Epithelial cell of proximal tubule (primary cell): ENCODE measurements at places on chromosomes 5 and 9. TPM values are rescaled to one million over a fixed set of nuclear protein-coding genes. Genes with fewer than 3 reads are reported as not detected.

DNA sequence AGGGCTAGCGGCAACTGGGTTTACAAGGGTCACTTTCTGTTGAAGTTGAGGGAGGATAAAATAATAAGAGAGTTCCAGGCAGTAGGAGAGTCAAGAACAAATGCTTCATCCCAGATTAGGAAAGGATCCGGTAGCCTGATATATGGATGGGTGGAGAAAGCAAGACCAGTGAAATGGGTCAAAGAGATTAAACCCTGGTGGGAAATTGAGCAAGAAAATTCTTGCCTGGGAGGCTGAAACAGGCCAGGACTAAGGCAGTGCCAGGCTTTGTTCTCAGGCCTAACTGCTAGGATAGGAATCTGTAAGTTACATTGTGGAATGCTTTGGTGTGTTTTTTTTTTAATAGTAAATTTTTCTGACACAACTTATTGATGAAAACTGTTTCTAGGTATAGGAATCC, 257.4 kb upstream of the RFX3 start:
- no peak for DNase-seq

GRCh38 chr5:147939431-147940114, 33.2 kb upstream of the C5orf46 start:
- DNase-seq, result no peak

GRCh38 chr5:39353717-39354399, 10.4 kb downstream of the C9 start:
- no peak for DNase-seq

DNA sequence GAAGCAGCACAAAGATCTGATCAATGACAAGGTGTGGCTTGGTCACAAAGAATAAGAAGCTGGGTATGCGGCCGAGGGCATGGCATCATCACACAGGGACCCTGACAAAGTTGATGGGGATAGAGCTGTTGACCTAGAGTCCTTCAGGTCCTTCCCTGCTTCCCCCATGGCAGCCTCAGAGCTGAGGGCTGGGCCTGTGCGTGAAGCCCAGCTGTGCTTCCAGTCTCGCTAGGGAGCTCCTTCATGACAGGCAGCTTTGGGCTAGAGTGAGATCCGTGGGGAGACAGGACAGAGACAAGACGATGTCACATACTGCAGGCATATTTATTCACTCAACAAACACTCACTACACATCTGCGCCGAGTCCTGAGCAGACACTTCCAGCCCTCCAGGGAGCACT, 56.4 kb upstream of the NEURL1B start:
- DNase-seq, result no peak

DNA sequence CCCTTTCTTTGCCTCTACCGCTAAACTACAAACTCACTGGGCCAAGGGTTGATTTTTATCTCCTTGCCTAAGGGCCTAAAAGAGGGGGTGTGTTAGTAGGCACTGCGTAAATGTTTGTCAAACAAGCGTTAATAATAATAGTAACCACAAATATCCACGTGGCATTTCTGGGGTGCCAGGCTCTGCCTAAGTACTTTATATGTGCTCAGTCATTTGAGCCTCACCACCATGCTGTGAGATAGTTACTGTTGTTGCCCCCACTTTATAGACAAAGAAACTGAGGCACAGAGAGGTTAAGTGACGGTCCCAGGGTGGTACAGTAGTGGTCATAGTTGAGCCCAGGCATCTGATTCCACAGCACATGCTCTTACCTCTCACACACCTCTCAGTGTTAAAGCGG, 52.4 kb downstream of the ERGIC1 start:
- no peak for DNase-seq

DNA sequence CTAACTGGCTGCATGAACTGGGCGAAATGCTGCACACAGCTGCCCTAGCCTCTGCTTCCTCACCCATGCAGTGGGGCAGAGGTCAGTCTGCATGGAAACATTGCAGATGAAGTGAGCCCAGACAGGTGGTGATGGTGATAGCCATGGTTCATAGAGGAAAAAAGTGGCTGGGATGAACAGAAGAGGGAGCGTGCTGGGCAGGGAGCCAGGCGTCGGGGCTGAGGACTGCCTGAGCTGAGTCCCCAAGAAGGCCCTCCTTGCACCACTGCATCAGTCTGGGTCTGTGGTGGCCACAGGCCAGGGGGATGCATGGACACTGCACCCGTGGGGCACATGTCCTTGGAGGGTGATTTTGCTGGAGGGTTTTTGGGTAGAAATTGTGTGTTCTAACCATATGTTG, 80.5 kb downstream of the AMBP start:
- no peak for DNase-seq

GRCh38 chr5:181259974-181260719, 796 bp downstream of the TRIM52 start:
- DNase-seq, result no peak

DNA sequence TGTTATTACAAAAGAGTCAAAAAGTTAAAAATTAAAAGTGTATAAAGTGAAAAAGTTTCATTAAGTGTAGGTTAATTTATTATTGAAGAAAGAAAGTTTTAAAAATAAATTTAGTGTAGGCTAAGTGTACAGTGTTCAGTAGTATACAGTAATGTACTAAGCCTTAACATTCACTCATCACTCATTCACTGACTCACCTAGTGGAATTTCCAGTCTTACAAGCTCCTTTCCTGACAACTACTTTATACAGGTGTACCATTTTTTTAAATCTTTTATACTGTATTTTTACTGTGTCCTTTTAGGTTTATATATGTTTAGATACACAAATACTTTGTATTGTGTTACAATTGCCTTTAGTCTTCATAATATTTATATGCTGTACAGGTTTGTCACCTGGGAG, 530.2 kb upstream of the FAM174A start:
- peak; percentile 16 for DNase-seq

DNA sequence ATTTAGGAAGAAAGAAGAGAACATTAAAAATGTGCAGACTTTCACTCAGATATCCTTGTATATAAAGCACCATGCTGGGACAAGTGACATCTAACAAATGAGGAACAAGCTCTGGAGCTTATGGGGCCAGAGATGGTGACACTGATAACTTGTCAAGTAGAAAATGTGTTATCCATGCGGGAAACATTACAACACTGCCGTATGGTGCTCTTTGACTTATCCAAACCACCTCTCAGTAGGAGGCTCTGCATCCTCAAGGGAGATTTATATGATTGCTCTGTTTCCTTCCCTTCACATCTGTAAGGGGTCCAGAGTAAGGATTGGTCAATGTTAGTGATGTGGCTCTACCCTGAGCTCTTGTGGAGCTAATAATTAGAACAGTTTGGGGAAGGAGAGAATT, 23.5 kb downstream of the KCTD16 start:
- DNase-seq, result no peak

- DNase-seq, result peak; percentile 75
Observed at GRCh38 chr5:115415143-115415491, 118.7 kb upstream of the CCDC112 start.

DNA sequence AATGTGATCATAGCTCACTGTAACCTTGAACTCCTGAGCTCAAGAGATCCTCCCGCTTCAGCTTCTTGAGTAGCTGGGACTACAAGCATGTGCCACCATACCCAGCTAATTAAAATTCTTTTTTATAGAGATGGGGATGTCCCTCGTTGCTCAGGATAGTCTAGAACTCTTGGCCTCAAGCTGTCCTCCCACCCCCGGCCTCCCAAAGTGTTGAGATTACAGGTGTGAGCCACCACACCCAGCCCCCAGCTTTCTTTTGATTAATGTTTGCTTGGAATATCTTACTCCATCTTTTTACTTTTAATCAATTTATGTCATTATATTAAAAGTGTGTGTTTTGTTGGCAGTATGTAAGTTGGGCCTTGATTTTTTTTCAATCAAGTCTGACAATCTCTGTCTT, 59.4 kb upstream of the EXOC3 start:
- DNase-seq, result no peak

Gene PDZD2
- 1.8 and 8.4 TPM in 2 replicates for total RNA-seq

DNA sequence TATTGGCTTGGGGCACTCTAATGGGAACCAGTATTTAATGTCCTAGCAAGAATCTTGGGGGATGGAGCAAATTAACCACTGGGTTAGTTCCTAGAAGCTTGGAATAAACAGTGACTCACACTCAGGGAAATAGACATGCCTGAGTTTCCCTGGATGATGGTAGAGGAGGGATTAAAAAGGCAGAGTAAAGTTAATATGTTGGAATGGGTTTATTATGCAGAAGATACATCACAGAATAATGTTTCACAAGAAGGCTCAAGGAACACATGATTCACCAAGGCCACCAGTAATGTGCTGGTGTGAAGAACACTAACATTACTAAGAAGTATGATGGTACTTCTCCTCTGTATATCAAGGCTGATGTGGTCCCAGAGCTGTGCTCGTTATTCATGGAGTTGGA, 752.9 kb upstream of the SEMA6A start:
- no peak for DNase-seq

Gene PCDHA2
- not detected in 2 replicates for total RNA-seq

GRCh38 chr9:14907360-14907685, 2.9 kb downstream of the FREM1 start:
- DNase-seq, result no peak

Gene HRH2
- total RNA-seq, result 0.29 and 0.65 TPM in 2 replicates

GRCh38 chr5:151885138-151885908, 39.3 kb downstream of the GLRA1 start:
- DNase-seq, result no peak

DNA sequence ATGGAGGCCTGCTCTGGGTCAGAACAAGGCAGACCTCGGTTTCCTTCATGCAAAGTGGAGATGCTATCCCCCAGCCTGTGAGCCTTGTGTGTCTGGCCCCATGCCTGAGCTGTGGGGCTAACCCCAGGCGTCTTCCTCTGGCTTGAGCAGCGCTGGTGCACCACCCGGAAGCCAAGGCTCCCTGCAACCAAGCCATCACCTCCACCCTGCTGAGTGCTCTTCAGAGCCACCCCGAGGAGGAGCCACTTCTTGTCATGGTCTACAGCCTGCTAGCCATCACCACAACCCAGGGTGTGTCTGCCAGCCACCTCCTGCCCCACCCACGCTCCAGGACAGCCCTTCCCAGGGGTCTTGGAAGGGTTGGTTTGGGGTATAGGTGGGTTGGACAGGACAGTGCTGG, 16.2 kb downstream of the REXO4 start:
- DNase-seq, result no peak

GRCh38 chr9:121707477-121708424, 56.3 kb downstream of the DAB2IP start:
- no peak for DNase-seq

DNA sequence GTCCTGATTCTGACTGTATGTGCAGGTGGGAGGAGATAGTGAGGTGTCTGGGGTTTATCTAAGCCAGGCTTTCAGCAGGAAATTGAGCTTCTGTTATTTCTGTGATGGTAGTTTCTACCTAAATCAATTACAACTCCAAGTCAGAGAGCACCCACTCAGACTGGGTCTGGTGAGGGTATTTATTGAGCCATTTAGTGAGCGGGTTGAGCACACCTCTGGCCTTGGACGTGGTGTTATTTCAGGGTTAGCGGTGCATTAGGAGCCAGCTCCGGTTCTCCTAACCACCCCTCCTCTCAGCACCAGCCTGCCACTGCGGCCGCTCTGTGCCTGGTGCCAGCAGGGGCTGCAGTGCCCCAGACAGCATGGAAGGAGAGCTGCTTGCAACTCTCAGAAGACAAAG, 238.9 kb downstream of the CACNA1B start:
- DNase-seq, result no peak

GRCh38 chr9:95504053-95504963, 12.5 kb downstream of the PTCH1 start:
- no peak for DNase-seq

DNA sequence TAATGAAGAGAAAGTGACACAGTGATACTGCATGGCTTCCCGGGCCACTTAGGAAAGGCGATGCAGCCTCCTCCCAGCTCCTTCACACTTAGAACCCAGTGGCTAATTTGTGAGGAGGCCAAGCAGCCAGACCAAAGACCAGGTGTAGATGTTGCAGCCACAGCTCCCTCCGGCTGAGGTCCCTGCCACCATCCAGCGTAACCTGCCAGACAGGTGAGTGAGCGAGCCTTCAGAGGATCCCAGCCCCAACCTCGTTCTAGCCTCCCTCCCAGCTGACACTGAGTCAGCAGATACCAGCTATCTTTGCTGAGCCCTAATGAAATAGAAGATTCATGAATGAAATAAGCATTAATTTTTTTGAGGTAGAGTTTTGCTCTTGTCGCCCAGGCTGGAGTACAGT, 59.7 kb downstream of the COL23A1 start:
- DNase-seq, result no peak

Gene NOL6
- total RNA-seq, result 19.3 and 45.4 TPM in 2 replicates

GRCh38 chr9:113928269-113928668, 52.2 kb downstream of the ZNF618 start:
- DNase-seq, result no peak

Gene IFNA21
- not detected in 2 replicates for total RNA-seq

Gene SAXO1
- not detected in 2 replicates for total RNA-seq

GRCh38 chr9:85528142-85528541, 213.6 kb downstream of the AGTPBP1 start:
- DNase-seq, result no peak

Gene NUTM2G
- not detected in 2 replicates for total RNA-seq

DNA sequence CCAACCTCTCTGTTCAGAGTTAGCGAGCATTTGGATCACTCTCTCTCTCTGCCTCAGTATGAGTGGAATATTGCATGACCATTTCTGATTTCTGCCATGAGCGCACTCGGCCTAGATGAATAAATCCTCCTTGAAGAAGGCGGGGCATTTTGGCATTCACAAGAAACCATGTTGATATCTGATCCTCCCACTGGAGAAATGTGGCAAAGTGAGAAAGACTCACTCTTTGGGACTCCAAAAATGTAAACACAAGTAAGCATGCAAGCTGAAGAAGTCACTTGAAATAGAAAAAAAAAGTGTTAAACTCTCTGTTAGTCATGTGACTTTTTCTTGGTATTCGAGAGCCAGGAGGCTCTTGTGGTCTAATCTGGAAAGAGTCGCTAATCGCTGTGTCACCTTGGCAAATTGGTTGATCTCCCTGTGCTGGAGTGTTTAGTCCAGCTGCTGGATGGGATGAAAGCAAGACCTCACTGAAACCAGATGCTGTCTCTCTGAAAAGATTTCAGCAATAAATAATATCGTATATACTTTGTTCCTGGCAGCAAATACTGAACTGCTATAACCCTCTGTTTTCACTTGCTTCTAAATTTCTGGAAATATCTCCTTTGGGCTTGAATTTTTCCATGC, 95.5 kb downstream of the GHR start:
- DNase-seq, result no peak

Gene UAP1L1
- total RNA-seq, result 2.1 and 2.2 TPM in 2 replicates

Gene PCDHGB1
- total RNA-seq, result 0.12 and 0.29 TPM in 2 replicates

- DNase-seq, result peak; percentile 43
Observed at GRCh38 chr9:136882109-136882946, 4.0 kb upstream of the TRAF2 start.

Gene WDR41
- 63.2 and 66.2 TPM in 2 replicates for total RNA-seq

GRCh38 chr9:31808766-31809165, 575.7 kb upstream of the ACO1 start:
- no peak for DNase-seq

- no peak for DNase-seq
Observed at GRCh38 chr9:93897075-93897970, 57.8 kb downstream of the BARX1 start.

GRCh38 chr9:68998812-68999211, 15.1 kb downstream of the PRKACG start:
- no peak for DNase-seq

GRCh38 chr9:5632540-5632939, 3.6 kb downstream of the RIC1 start:
- no peak for DNase-seq

Gene ADCY2
- total RNA-seq, result 0.12 TPM in 1 of 2 replicates, not detected in the other
